ENCODE measurements at places on chromosomes 16 and 17.

- DNase-seq = peak; percentile 49
These were observed 2.6 kb downstream of the SHBG start for GRCh38 chr17:7632492-7632894.

- DNase-seq = no peak
These were observed 42.2 kb downstream of the VAC14 start for GRCh38 chr16:70758786-70759185.

DNA sequence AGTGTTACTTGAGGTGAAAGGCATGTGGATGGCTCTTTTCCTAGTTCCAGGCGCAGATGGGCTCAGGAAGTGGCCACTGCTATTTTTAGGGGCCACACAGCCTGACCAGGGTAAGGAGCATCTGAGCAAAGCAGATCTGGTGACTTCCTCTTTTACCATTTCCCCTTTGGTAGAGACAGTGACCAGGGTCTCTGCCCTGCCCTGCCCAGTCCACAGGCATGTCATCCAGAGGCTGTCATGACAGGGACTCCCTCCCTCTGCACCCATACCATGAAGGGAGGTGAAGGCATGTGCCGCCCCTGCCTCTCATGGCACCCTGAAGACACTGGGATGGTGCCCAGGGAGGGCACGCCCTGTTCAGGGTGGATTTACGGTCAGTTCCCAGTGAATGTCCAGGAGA is 2.2 kb downstream of the PLA2G15 start:
- no peak for DNase-seq

- no peak for DNase-seq
These were observed 4.4 kb downstream of the XPO6 start for GRCh38 chr16:28207399-28207798.

- DNase-seq = no peak
These were observed 4.0 kb downstream of the UNC13D start for GRCh38 chr17:75839942-75840798.

GRCh38 chr17:50176559-50177357 is 11.0 kb downstream of the SGCA start:
- DNase-seq = no peak

DNA sequence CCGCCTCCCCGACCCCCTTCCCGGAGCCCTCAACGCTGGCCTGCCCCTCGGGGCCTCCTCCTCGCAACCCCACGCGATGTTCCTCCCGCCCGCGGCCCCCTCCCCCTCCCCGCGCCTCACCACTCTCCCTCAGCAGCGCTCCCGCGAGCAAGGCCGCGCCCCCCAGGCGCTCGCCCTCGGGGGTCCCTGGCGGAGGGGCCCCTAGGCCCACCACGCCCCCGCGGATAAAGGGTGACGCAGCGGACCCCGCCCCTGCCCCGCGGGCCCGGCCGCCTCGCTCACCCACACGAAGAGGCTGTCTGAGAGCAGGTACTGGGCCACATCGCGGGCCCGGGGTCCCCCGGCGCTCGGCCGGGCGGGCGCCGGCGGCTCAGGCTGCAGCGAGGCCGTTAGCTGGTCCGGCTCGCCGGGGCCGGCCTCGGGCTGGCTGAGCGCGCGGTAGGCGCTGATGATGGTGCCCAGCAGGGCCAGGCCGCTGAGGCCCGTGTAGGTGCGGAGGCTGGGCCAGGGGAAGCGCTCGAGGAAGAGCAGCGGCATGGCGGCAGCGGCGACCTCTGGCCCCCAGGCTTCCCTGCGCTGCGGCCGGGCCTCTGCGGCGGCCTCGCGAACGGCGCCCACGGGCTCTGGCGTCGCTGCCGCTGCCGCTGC is 430 bp downstream of the AMFR start:
- peak; percentile 52 for DNase-seq

- DNase-seq = peak; percentile 69
These were observed 2.4 kb upstream of the BCKDK start for GRCh38 chr16:31105677-31106213.

- peak; percentile 78 for DNase-seq
These were observed 3.3 kb downstream of the ABCC3 start for GRCh38 chr17:50637829-50638605.

DNA sequence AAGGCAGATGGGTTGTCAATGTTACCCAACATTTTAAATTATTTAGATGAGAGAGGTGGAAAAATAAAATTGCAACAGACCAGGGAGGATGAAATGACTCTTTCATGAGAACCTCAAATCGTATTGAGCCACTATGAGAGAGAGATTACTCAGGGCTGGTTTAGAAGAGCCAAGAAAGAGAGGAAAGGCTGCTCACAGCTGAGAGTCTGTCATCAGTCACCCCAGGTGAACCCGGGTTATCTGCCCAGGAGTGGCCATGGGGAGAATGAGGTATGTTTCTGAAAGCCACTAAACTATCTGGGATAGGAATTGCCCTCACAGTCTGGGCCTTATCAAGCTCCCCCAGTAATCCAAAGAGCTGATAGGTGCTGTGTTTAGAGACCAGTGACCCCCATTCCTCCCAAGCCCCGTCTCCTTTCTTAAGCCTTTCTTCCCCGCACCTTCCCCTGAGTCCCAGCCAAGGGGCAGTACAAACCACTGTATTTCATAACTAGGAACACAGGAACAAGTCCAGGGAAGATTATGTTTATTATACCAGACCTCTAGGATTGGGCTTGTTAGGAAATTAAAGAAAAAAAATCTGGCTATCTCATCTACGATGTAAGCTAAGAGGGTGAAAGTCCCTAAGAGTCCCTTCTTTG is 158.9 kb upstream of the NOL11 start:
- DNase-seq = no peak

GRCh38 chr16:85279825-85280545 is 167.7 kb upstream of the CIBAR2 start:
- peak; percentile 42 for DNase-seq

DNA sequence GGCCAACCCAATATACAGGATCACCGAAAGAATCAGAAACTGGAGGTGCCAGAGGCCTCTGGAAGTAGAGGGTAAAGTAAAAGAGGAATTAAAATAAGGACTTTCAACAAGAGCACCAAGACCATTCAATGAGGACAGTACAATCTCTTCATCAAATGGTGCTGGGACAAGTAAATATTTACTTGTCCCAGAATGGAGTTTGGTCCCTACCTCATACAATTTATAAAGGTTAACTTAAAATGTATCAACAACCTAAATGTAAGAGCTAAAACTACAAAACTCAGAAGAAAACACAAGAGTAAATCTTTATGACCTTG is 56.5 kb downstream of the USP31 start:
- DNase-seq = no peak

GRCh38 chr16:88613293-88613692 is 25.1 kb upstream of the IL17C start:
- no peak for DNase-seq

- DNase-seq = no peak
These were observed 424.7 kb upstream of the MAF start for GRCh38 chr16:80025236-80025635.

GRCh38 chr17:40326014-40326831 is 17.2 kb downstream of the RARA start:
- DNase-seq = no peak

DNA sequence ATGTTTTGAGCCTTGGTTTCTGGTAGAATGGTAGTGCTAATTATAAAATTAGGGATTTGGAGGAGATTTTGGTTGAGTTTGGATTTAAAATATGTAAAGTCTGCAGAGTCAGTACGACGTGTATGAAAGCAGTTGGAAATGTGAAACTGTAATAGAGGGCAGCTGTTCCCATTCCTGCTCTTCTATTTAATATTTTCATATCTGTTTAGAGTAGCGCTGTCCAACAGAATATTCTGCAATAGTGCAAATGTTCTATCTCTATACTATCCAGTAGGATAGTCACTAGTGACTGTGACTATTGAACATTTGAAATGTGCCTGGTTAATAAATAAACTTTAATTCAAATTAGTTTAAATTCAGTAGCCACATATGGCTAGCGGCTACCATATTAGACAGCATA is 443.4 kb upstream of the SOX9 start:
- no peak for DNase-seq

- DNase-seq = peak; percentile 31
These were observed 579 bp upstream of the CYBA start for GRCh38 chr16:88651276-88651988.

GRCh38 chr16:81333356-81333755 is 18.6 kb downstream of the GAN start:
- no peak for DNase-seq

DNA sequence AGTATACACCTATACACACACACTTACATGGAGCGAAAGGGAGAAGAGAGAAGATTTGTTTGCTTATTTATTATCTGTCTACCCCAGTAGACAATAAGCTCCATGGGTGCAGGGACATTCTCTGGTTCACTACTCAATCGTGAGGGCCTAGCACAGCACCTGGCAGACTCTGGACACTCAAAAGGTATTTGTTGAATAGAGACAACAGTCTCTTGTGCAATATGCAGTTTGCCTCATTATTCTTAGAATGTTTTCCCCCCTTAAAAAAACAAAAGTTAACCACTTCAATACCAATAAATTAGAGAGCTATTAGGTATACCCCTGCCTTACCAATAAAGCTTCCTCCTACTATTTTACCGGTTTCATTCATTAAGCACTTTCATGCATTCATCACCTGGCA is 2.0 kb downstream of the AKAP10 start:
- no peak for DNase-seq

- DNase-seq = peak; percentile 45
These were observed 3.0 kb downstream of the NGFR start for GRCh38 chr17:49498029-49498615.

GRCh38 chr16:11297492-11298142 is 16.5 kb upstream of the PRM1 start:
- peak; percentile 95 for DNase-seq

DNA sequence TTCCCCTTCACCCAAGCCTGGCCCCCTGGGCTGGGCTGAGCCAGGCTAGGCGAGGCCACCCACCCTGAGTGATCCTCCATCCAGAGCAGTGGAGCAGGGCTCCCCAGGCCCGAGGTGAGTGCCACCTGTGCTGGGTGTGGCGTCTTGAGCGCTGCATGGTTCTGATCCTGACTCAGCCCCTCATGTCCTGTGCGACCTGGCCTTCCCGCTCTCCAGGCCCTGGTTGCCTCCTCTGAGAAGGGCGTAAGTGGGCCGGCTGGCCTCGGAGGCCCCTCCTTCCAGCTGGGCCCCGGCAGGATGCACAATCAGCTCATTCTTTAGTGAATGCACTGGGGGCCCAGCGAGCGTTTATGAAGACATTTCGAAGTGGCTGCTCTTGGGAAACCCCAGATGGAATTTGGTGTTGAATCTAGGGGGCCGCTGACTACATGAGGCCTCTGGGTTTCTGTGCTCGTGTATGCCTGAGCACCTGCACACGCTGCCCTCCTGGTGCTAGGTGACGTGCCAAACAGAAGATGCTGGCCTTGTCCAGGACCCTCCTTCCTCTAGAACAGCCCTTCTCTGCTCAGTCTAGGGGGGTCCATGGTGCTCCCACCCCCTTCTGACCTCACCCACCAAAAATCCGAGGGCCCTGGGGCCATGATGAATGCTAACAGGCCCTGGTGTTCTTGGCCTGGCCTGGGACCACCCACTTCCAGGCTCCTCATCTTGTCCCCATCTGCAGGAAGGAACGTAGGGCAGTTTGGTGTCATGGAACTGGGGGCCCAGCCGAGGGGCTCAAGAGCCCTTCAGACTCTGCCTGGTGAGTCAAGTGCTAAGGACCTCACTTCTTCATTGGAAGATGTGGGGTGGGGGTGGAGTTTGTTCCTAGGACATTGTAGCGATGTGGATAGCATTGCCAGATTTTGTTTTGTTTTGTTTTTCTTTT is 3.6 kb upstream of the TMEM92 start:
- no peak for DNase-seq

GRCh38 chr17:67671493-67671892 is 46.2 kb upstream of the NOL11 start:
- DNase-seq = peak; percentile 77

DNA sequence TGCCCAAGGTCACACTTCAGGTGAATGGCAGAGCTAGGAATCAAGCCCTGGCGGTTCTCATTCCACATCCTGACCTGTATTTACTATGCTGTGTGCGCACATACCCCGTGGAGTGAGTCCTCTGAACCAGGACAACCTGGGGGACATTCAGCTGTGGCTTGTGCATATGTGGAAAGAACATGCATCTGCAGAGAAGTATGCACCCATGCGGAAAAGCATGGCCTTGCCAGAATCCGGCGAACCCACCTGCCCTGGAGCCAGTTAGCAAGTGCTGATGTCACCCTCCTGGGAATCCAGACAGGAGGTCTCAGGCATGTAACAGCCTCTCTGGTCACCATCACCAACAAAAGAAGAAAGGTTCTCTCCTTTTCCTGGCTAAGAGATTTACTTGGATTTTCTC is 1.9 kb downstream of the RASL10B start:
- peak; percentile 15 for DNase-seq

- no peak for DNase-seq
These were observed 24.8 kb upstream of the ALOX15 start for GRCh38 chr17:4666296-4666695.

- DNase-seq = peak; percentile 69
These were observed 15.4 kb upstream of the CTCF start for GRCh38 chr16:67546761-67547422.

- no peak for DNase-seq
These were observed 219.7 kb downstream of the GSG1L start for GRCh38 chr16:27843800-27844199.

DNA sequence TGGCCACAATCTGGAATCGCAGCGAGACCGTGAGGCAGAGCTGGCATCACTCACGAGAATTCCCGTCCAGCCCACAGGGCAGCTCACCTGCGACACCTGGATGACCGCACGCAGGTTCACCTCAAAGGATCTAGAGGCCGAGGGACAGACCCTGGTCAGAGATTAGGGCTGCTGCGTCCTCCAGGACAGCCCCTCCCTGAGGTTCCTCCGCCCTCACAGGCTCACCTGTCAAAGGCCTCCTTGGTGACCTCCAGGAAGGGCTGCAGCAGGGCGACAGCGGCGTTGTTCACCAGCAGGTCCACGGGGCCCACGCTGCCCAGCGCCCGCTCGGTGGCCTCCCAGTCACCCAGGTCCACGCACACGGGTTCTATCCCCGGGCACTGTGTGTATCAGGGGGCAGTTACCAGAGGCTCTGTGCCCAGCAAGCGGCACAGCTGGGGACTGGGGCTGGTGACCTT is 834 bp downstream of the DCXR start:
- no peak for DNase-seq

DNA sequence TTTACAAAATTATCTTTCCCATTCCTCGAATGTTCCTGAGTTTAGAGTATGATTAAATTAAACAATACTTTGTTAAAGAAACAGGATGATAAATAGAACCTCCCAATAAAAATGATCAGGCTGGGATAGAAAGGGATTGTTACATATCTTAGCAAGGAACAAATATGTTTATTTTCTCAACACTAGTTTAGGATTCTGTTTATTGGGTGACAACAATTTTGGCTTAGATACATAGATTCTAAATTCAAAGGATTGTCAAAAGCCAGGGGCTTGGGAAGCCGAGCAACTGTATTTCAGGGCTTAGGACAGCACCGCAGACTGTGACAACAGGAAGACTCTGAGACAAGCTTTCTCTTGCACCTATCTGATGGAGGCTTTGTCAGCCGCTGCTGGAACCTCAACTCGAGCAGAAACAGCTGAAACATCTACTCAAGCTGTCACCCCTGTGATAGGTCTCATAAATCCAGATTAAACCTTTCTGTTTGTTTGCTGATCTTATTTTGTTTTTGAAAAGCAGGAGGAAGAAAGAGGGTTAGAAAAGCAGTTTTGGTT is 562.8 kb upstream of the ZFHX3 start:
- DNase-seq = peak; percentile 16
